ENCODE measurements at places on chromosomes 4 and X. TPM values are rescaled to one million over a fixed set of nuclear protein-coding genes. Genes with fewer than 3 reads are reported as not detected.

- no peaks in the 10 kb centered on the region for H3K27me3 ChIP-seq
- DNase-seq = no peak
- H3K27ac ChIP-seq = no peak overlapping the region
- H3K4me1 ChIP-seq = no peaks in the 10 kb centered on the region
- H3K4me3 ChIP-seq = no peak overlapping the region
- H3K36me3 ChIP-seq = no peaks in the 10 kb centered on the region
Observed at GRCh38 chrX:12977761-12978204, 2.9 kb downstream of the TMSB4X start.

- no peaks in the 10 kb centered on the region for H3K4me1 ChIP-seq
- no peaks in the 10 kb centered on the region for H3K27me3 ChIP-seq
- H3K27ac ChIP-seq = no peak overlapping the region
- peaks cover 3% of the 10 kb centered on the region for H3K36me3 ChIP-seq
- no peak overlapping the region for H3K4me3 ChIP-seq
Observed at GRCh38 chr4:174260099-174260498, 23.4 kb downstream of the FBXO8 start.

GRCh38 chr4:7276515-7276914 is 84.2 kb downstream of the SORCS2 start:
- no peaks in the 10 kb centered on the region for H3K4me1 ChIP-seq
- peak; percentile 12 for DNase-seq
- no peak overlapping the region for H3K27ac ChIP-seq
- no peaks in the 10 kb centered on the region for H3K27me3 ChIP-seq
- H3K36me3 ChIP-seq = no peaks in the 10 kb centered on the region
- no peak overlapping the region for H3K4me3 ChIP-seq

DNA sequence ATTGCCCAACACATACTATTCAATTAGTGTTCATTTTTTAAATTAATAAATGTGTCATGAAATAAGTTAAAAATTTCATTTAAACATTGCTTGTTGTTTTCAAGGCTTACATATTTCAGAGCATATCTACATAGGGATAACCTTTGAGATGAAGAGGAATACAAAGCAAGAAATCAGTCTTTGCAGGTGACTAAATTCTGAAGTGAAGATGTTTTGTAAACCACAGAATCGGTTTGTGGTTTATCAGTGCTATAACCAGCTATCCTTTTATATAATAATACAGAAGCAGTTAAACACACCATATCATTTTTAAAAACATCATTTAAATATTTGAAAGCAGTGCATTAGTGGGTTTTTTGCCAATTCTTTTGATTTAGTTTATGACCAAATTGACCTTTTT is 26.9 kb downstream of the FAM241A start:
- no peak overlapping the region for H3K27ac ChIP-seq
- H3K27me3 ChIP-seq = no peaks in the 10 kb centered on the region
- no peak overlapping the region for H3K4me3 ChIP-seq
- no peaks in the 10 kb centered on the region for H3K36me3 ChIP-seq

GRCh38 chr4:79743014-79743413 is 330.0 kb downstream of the ANTXR2 start:
- no peaks in the 10 kb centered on the region for H3K27me3 ChIP-seq
- no peak overlapping the region for H3K27ac ChIP-seq
- no peaks in the 10 kb centered on the region for H3K4me1 ChIP-seq
- H3K36me3 ChIP-seq = no peaks in the 10 kb centered on the region
- no peak overlapping the region for H3K4me3 ChIP-seq
- DNase-seq = no peak

- DNase-seq = no peak
- H3K27me3 ChIP-seq = no peaks in the 10 kb centered on the region
- H3K4me3 ChIP-seq = no peak overlapping the region
- no peak overlapping the region for H3K27ac ChIP-seq
- peaks cover 7% of the 10 kb centered on the region for H3K36me3 ChIP-seq
Observed at GRCh38 chr4:119543779-119544178, 84.8 kb downstream of the PDE5A start.

DNA sequence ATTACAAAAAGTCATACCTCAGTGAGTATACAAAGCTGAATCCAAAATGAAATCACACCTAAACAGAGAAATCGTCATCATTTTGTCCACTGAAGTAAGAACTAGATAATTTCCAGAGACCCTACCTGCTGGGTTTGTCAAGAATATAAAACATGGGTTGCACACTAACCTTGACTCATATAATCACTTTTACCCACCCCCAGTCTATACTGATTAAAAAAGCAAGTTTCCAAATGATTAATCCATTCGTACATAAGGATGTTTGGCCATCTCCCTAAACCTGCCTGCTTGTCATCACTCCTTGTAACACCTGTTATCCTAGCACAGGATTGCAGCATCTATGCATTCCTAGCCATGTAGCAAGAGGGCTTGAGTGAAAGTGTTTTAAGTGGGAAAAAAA is 4.7 kb downstream of the RAP2C start:
- peaks cover 20% of the 10 kb centered on the region for H3K36me3 ChIP-seq
- peak; percentile 24 for DNase-seq

DNA sequence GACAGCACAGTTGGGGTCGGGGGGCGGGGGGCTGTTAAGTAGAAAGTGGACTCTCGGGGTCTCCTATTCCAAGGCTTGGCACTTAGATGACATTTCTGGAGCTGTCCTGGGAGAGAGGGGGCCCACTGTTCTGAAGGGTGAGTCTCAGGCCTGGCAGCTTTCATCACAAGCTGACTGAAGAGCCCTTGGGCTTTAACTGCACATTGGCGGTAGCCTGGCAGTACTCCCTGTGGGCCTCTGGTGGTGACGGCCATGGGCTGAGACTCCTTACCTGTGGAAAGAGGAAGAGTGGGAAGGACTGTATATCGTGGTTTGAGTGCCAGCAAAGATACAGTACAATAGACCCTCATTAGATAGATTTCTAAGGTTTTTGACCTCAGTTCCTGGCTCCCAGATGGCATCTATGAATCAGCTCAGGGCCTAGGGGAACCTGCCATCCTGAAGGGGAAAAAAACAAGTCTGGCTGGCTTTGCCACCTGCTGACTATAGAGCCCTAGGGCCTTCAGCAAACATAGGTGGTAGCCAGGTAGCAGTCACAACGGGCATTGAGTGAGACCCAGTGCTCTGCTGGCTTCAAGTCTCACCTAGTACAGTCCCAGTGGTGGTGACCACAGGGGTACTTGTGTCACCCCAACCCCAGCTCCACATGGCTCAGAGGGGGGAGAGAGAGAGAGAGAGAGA is 87.9 kb downstream of the ANKRD17 start:
- H3K36me3 ChIP-seq = peaks cover 13% of the 10 kb centered on the region
- no peaks in the 10 kb centered on the region for H3K27me3 ChIP-seq
- no peak overlapping the region for H3K4me3 ChIP-seq
- H3K4me1 ChIP-seq = no peaks in the 10 kb centered on the region

DNA sequence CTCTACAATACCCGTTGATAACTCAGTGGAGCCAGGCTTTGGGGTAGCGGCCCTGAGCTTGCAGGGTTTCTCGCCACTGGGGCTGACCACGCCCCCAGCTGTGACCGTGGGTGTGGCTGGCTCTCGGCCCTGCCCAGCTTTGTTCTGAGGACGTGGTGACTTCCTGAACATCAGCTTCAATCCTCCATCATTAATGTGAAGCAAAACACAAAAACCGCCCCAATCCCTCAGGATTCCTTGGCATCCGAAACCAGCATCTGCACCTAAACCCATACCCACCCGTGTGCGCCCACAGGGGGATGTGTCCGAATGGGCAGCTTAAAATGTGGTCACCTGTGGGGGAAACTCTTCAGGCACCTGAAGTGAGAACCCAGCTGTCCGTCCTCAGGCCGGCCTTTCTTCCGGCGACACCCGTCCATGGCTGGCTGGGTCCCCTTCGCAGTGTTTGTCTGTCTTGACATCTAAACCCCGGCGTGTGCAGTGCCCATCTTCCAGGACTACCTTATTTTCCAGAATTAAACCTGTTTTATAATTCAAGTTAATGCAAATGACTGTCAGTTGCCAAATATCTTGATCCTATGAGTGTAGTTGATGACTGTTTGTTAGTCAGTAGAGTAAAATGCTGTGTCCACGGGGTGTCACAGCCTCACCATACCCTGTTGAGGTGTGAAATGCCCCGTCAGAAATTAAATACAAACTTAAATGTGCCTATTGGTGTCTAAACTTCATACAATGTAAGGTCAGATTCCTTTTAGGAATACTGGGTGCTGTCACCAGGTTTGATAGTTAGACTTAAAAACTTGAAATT is 27.3 kb downstream of the NELFA start:
- no peaks in the 10 kb centered on the region for H3K27me3 ChIP-seq
- H3K4me3 ChIP-seq = no peak overlapping the region

- peaks cover 19% of the 10 kb centered on the region for H3K4me1 ChIP-seq
- H3K4me3 ChIP-seq = no peak overlapping the region
- no peak overlapping the region for H3K27ac ChIP-seq
Observed at GRCh38 chr4:110480746-110481271, 4.9 kb downstream of the ENPEP start.

- H3K27ac ChIP-seq = peak overlapping the region; percentile 67
- H3K4me1 ChIP-seq = no peaks in the 10 kb centered on the region
- H3K27me3 ChIP-seq = no peaks in the 10 kb centered on the region
- peak overlapping the region; percentile 75 for H3K4me3 ChIP-seq
- H3K36me3 ChIP-seq = no peaks in the 10 kb centered on the region
Observed at GRCh38 chr4:186725469-186726425, 2.1 kb upstream of the FAT1 start.

- peak overlapping the region; percentile 97 for H3K27ac ChIP-seq
- peak overlapping the region; percentile 100 for H3K4me3 ChIP-seq
- H3K27me3 ChIP-seq = no peaks in the 10 kb centered on the region
- peaks cover 35% of the 10 kb centered on the region for H3K4me1 ChIP-seq
- DNase-seq = peak; percentile 52
- no peaks in the 10 kb centered on the region for H3K36me3 ChIP-seq
Observed at GRCh38 chr4:145937971-145938611, 532 bp downstream of the ZNF827 start.

DNA sequence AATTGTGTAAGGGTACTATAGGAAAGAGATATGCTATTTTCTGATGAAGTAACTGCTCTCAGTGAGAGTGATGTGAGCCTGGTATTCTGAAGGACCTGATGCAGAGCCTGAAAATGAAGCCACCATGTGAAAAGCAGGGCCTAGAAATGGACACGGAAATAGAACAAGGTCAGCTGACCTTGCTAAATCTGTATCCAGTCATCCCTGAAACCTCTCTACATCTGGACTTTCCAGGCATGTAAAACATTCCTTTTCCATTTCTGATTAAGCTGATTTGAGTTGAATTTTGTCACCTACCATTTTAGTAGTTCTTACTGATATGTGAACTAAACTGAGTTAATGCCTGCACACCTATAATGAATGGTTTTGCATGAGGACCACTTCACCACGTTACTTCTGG is 72.4 kb upstream of the NEIL3 start:
- no peak overlapping the region for H3K4me3 ChIP-seq
- H3K4me1 ChIP-seq = no peaks in the 10 kb centered on the region
- no peaks in the 10 kb centered on the region for H3K36me3 ChIP-seq
- no peak overlapping the region for H3K27ac ChIP-seq
- H3K27me3 ChIP-seq = no peaks in the 10 kb centered on the region

GRCh38 chr4:145213245-145213644 is 32.9 kb upstream of the OTUD4 start:
- H3K4me1 ChIP-seq = no peaks in the 10 kb centered on the region
- no peaks in the 10 kb centered on the region for H3K27me3 ChIP-seq
- no peak overlapping the region for H3K4me3 ChIP-seq
- no peaks in the 10 kb centered on the region for H3K36me3 ChIP-seq

GRCh38 chr4:91826186-91826585 is 477.6 kb upstream of the GRID2 start:
- no peaks in the 10 kb centered on the region for H3K4me1 ChIP-seq
- no peaks in the 10 kb centered on the region for H3K27me3 ChIP-seq
- no peak overlapping the region for H3K4me3 ChIP-seq
- H3K36me3 ChIP-seq = no peaks in the 10 kb centered on the region
- H3K27ac ChIP-seq = no peak overlapping the region

DNA sequence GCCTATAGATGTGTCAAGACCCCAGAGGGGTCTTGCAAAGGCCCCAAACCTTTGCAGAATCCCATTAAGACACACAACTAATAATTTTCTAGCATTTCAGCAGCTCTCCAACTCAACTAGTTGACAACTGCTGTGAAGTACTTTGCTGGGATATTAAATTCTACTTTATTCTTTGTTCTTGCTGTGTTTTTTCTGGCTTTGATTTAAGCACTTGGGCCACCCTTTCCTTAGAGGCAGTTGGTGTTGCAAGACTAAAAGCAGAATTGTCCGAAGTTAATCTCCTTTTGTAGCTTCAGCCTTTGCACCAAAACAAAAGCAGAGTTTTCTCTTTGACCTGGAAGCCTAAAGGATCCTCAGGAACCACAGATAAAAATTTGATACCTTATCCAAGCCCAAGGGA is 353.1 kb upstream of the CLNK start:
- no peak overlapping the region for H3K4me3 ChIP-seq
- H3K4me1 ChIP-seq = peaks cover 5% of the 10 kb centered on the region
- H3K27ac ChIP-seq = no peak overlapping the region
- no peak for DNase-seq

DNA sequence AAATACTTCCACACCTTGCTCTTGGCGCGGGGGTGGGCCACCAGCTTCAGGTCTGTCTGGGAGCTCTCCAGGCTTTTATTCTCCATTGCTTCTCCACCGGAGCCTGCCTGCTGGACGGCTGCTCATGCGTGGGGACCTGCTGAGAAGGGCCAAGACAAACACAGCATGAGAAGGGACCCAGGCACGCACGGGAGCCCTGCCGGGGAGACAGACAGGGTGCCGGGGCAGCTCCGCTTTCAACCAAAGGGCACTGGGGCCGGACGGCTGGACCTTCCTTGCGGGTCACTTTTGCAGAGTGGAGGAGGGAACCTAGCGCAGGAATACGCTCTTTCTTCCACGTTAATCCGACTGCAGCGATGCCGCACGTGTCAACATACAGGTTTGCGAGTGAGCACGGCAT is 10.1 kb downstream of the DHRSX start:
- no peak overlapping the region for H3K4me3 ChIP-seq
- no peak for DNase-seq
- H3K36me3 ChIP-seq = peaks cover 16% of the 10 kb centered on the region
- no peak overlapping the region for H3K27ac ChIP-seq

GRCh38 chrX:55593296-55593695 is 29.9 kb upstream of the FOXR2 start:
- no peak overlapping the region for H3K4me3 ChIP-seq
- no peak overlapping the region for H3K27ac ChIP-seq

- H3K27me3 ChIP-seq = no peaks in the 10 kb centered on the region
- DNase-seq = no peak
- no peaks in the 10 kb centered on the region for H3K4me1 ChIP-seq
- H3K36me3 ChIP-seq = no peaks in the 10 kb centered on the region
- H3K27ac ChIP-seq = no peak overlapping the region
Observed at GRCh38 chr4:9870165-9870790, 88.8 kb downstream of the DRD5 start.

GRCh38 chr4:56655627-56656345 is 25.3 kb downstream of the HOPX start:
- H3K4me3 ChIP-seq = peak overlapping the region; percentile 32
- no peaks in the 10 kb centered on the region for H3K36me3 ChIP-seq

GRCh38 chr4:103097112-103097511 is 2.5 kb downstream of the BDH2 start:
- no peaks in the 10 kb centered on the region for H3K27me3 ChIP-seq
- H3K4me3 ChIP-seq = no peak overlapping the region
- no peak for DNase-seq
- H3K4me1 ChIP-seq = no peaks in the 10 kb centered on the region
- H3K27ac ChIP-seq = no peak overlapping the region
- peaks cover 10% of the 10 kb centered on the region for H3K36me3 ChIP-seq

Gene JAKMIP1
- total RNA-seq = 0.14 TPM

Gene CEP135
- total RNA-seq = 5.5 TPM

Gene SH3D19
- 18.3 TPM for total RNA-seq

Gene DIPK2B
- 0.21 TPM for total RNA-seq

Gene EDNRA
- 43.1 TPM for total RNA-seq

Gene NUP62CL
- total RNA-seq = 9.1 TPM

Gene PPEF2
- not detected for total RNA-seq

Gene MAGEA2
- 0.14 TPM for total RNA-seq

Gene ARMCX6
- 75.1 TPM for total RNA-seq

Gene KLHL4
- 32.6 TPM for total RNA-seq

Gene CFAP299
- 2.0 TPM for total RNA-seq
